Colonic mucosa (tissue), 4 donors: ENCODE measurements at places on chromosomes 16 and 17.

- H3K4me1 ChIP-seq: no peaks in the 10 kb centered on the region
- no peaks in the 10 kb centered on the region for H3K27me3 ChIP-seq
- no peak for DNase-seq
- no peaks in the 10 kb centered on the region for H3K36me3 ChIP-seq
- H3K4me3 ChIP-seq: no peak overlapping the region
Observed at GRCh38 chr17:5711344-5711743, 127.0 kb upstream of the NLRP1 start.

DNA sequence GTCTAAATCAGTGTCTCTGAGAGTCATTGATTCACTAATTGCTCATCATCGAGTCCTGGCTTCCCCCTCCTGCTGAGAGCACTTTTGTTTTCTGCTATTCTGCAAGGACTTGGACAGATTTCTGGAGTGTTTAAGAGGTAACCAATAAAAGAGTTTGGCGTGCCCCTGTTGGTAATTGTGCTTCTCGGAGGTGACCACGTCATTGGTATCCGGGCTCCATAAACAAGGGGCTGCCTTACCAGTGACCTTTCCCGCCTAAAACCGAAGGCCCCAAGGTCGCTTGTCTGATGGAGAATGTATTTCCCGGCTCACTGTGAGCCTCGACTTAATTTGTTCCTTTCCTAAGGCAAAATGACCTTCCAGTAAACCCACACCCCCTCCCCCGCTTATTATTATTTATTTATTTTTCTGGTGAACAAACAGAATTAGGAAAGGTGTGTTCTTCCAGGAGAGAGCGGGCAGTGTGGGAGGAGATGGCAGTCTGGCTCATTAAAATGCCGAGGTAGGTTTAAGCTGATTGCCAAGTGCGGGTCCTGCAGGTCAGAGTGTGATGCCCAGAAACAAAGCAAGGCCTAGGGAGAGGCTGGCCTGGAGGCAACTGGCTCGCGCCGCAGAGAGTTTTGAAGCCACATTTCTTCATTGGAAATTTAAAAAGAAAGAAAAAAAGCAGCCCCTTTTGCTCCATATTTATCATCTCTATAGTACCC lies 30.2 kb downstream of the MSI2 start:
- no peak overlapping the region for H3K4me3 ChIP-seq
- H3K27ac ChIP-seq: no peak overlapping the region
- no peaks in the 10 kb centered on the region for H3K36me3 ChIP-seq
- no peaks in the 10 kb centered on the region for H3K4me1 ChIP-seq
- H3K27me3 ChIP-seq: no peaks in the 10 kb centered on the region
- DNase-seq: no peak

DNA sequence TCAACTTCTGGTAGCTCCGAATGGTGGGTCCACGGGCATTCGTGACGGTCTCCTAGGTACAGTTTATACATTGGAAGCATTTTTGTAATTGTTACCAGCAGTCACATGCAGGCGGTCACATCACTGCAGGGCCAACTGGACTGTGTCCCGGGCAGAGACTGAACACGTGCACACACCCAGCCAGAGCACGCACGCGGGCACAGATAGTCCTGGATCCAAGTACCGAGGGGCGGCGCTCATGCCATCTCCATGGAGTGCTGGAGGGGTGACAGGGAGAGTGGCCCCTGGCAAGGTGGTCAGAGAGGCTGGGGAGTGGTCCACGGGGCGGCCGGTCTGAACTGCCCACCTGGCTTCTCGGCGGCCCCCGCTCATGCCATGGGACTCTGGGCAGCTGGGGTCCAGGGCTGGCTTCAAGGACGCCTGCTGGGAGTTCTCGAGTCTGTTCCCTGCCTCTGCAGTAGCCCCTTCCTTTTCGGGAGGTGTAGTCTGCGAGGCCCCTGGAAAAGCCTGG lies 34.2 kb downstream of the BAIAP2 start:
- H3K4me1 ChIP-seq: peaks cover 6% of the 10 kb centered on the region
- H3K36me3 ChIP-seq: no peaks in the 10 kb centered on the region

DNA sequence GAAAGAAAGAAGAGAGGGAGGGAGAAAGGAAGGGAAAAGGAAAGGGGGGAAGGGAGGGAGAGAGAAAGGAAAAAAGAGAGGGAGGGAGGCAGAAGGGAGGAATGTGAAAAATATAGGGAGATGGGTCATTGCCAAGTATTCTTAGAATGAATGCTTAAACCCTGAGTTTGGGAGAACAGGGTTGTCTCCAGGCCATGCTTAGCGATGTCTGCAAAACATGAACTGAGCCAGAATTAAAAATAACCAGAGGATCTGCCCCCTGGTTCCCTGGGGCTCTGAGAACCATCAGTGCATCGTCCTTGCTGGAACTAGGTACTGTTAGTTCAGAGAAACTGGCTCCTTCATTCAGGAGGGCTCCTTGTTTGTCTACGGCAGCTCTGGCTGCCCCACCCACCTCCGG lies 170.4 kb downstream of the IRX5 start:
- no peaks in the 10 kb centered on the region for H3K4me1 ChIP-seq
- H3K27me3 ChIP-seq: no peaks in the 10 kb centered on the region
- H3K36me3 ChIP-seq: no peaks in the 10 kb centered on the region
- no peak overlapping the region for H3K4me3 ChIP-seq
- DNase-seq: no peak
- H3K27ac ChIP-seq: no peak overlapping the region

GRCh38 chr16:29674188-29674587 lies 4.8 kb upstream of the QPRT start:
- no peaks in the 10 kb centered on the region for H3K4me1 ChIP-seq
- H3K27me3 ChIP-seq: no peaks in the 10 kb centered on the region
- peak; percentile 81 for DNase-seq
- H3K4me3 ChIP-seq: no peak overlapping the region
- no peaks in the 10 kb centered on the region for H3K36me3 ChIP-seq

DNA sequence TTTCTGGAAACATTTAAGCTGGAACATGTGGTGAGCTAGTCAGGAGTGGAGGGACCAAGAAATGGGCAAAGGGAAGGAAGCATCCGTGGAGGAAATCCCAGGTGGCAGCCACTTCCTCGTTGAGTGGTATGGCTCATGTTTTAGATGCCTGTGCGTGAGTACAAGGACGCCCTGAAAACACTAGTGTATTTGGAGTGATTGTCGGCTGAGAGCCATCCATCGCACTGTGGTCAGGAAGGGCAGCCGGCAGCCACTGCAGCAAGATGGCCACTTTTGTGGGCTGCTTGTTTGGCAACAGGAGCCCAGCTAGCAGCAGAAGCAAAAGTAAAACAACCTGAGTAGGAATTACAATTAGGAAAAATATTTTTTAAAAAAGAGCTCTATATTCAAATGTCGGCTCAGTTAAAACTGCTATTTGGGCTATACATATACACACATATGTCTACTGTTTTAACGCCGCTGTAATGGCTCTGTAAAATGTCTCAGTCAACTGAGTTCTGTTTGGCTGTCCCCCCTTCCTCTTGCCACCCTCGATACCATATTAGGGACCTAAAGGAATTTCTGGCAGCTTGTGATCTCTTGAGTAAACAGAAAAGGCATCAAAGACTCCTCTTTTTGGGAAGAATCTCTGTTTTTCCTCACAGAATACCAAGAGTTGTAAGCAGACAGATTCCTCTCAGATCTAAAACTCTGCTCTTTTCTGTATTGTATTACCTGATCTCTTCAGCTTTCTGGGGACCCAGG lies 39.2 kb downstream of the BRD7 start:
- no peaks in the 10 kb centered on the region for H3K27me3 ChIP-seq
- DNase-seq: no peak
- H3K36me3 ChIP-seq: no peaks in the 10 kb centered on the region

GRCh38 chr16:74026373-74027281 lies 270.0 kb upstream of the PSMD7 start:
- no peaks in the 10 kb centered on the region for H3K4me1 ChIP-seq
- no peaks in the 10 kb centered on the region for H3K36me3 ChIP-seq
- no peaks in the 10 kb centered on the region for H3K27me3 ChIP-seq
- no peak overlapping the region for H3K27ac ChIP-seq

DNA sequence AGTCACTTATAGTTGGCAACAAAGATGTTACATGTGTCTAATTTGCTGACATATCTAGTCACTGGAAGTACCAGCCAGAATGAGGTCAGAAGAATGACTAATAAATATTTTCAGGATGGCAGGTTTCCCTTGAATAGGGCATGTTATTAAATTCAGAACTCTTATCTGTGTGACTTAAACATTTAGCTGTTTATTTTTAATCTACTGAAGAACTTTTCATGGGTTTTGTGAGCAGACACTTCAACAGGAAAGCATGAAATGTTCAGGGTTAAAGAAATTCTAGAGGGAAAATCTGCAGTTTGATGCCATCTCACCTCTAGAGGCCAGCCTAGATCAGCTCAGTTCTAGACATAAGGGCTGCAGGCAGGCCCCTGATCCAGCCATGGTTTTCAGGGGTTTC lies 13.2 kb downstream of the JPT2 start:
- peaks cover 8% of the 10 kb centered on the region for H3K36me3 ChIP-seq
- H3K4me3 ChIP-seq: no peak overlapping the region
- H3K4me1 ChIP-seq: no peaks in the 10 kb centered on the region

- peak overlapping the region; percentile 84 for H3K27ac ChIP-seq
- no peak for DNase-seq
- H3K27me3 ChIP-seq: no peaks in the 10 kb centered on the region
Observed at GRCh38 chr17:45227926-45228762, 6.5 kb downstream of the FMNL1 start.

- peak; percentile 66 for DNase-seq
- peak within 1 kb of the TSS; percentile 44 for H3K27ac ChIP-seq
- H3K4me3 ChIP-seq: peak within 1 kb of the TSS; percentile 50
- no peaks in the 10 kb centered on the region for H3K36me3 ChIP-seq
- no peaks in the 10 kb centered on the region for H3K27me3 ChIP-seq
Observed at GRCh38 chr16:70685938-70686375, at the start of gene MTSS2. MTSS2 (minus strand) TSS chr16:70686053; CDS start chr16:70685791, 262 bp downstream.

- no peaks in the 10 kb centered on the region for H3K27me3 ChIP-seq
- H3K4me3 ChIP-seq: no peak overlapping the region
- no peaks in the 10 kb centered on the region for H3K36me3 ChIP-seq
- DNase-seq: no peak
- H3K27ac ChIP-seq: no peak overlapping the region
Observed at GRCh38 chr16:87615621-87616041, 13.3 kb downstream of the JPH3 start.

- no peak overlapping the region for H3K27ac ChIP-seq
- H3K36me3 ChIP-seq: no peaks in the 10 kb centered on the region
- H3K4me1 ChIP-seq: no peaks in the 10 kb centered on the region
- no peak overlapping the region for H3K4me3 ChIP-seq
- peak; percentile 58 for DNase-seq
Observed at GRCh38 chr16:12067714-12068401, 91.3 kb downstream of the SNX29 start.

- H3K27ac ChIP-seq: no peak overlapping the region
- H3K27me3 ChIP-seq: no peaks in the 10 kb centered on the region
- H3K4me3 ChIP-seq: no peak overlapping the region
- H3K36me3 ChIP-seq: peaks cover 8% of the 10 kb centered on the region
- no peak for DNase-seq
Observed at GRCh38 chr17:40190197-40191021, 13.1 kb downstream of the RAPGEFL1 start.

GRCh38 chr17:63338272-63338671 lies 107.8 kb downstream of the CYB561 start:
- no peak overlapping the region for H3K27ac ChIP-seq
- no peaks in the 10 kb centered on the region for H3K4me1 ChIP-seq
- no peaks in the 10 kb centered on the region for H3K27me3 ChIP-seq
- H3K36me3 ChIP-seq: no peaks in the 10 kb centered on the region
- no peak for DNase-seq

GRCh38 chr17:4504188-4504587 lies 5.5 kb downstream of the SPNS2 start:
- no peaks in the 10 kb centered on the region for H3K36me3 ChIP-seq
- peaks cover 10% of the 10 kb centered on the region for H3K27me3 ChIP-seq
- no peaks in the 10 kb centered on the region for H3K4me1 ChIP-seq
- DNase-seq: no peak
- no peak overlapping the region for H3K4me3 ChIP-seq

DNA sequence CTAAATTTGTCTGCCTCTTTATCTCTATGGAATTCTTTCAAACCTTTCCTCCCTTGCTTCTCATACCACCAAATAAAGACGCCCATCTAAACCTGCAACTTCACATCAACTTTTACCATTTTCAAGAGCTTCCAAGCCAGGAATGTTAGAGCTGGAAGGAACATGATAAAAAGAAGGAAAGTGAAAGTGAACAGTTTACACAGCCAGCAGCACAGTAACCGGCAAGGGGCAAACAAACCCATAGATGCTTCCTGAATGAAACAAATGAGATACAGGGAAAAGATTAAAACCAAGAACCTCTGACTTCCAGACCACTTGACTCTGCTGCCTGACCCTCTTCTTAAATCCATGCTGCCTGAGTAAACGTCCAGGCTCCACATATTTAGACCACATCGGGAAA lies 231.1 kb upstream of the CA10 start:
- peak overlapping the region; percentile 1 for H3K4me3 ChIP-seq
- H3K36me3 ChIP-seq: no peaks in the 10 kb centered on the region
- H3K27me3 ChIP-seq: no peaks in the 10 kb centered on the region
- no peak for DNase-seq
